Mammary epithelial cell (primary cell): ENCODE measurements at places on chromosomes 11 and 22. TPM values are rescaled to one million over a fixed set of nuclear protein-coding genes. Genes with fewer than 3 reads are reported as not detected.

The KRTAP5-11 gene
- total RNA-seq = not detected in 2 replicates

The FIBIN gene
- 3.4 and 13.5 TPM in 2 replicates for total RNA-seq

The FAM83F gene
- total RNA-seq = 41.0 TPM

The F2 gene
- total RNA-seq = not detected in 2 replicates

The GAL3ST3 gene
- not detected in 2 replicates for total RNA-seq
